Cerebellar nuclear complex (tissue), 1 donor: ENCODE measurements at places on chromosomes 7 and 10.
A peak's percentile ranks its signal among the peaks of the same experiment; 100 is the strongest.

DNA sequence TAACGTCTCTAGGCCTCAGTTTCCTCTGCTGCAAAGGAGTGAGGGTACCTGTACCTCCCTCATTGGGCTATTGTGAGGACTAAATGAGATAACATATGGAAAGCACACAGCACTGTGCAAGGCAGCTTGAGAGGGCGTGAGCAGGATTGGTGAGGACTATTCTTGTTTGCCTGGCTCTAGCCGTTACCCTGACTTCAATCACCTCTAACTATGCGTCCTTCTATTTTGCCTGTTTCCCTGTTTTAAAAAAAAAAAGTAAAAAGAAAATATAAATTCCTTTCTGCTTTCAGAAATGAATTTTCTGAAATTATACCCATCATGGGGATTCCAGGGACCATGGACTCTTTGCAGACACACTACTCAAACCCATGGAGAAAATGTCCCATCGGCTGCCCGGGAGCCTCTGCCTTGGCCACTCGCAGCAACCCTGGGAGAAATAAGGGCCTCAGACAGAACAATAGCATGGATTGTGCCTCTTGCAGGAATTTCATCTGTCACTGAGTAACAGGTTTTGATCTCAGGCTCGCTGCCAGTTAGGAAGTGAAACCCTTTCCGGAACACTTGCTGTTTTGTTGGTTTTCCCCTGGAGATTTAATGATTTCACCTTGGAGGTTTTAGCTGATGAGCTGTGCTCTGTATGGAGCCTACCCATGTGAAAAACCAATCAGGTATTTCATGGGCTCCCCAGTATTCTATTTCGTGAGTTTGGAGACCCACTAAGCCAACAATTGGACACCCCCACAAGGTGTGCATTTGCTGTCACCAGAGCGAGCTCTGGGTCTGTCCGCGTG is 55.6 kb downstream of the STEAP1B start:
- no peak for DNase-seq

DNA sequence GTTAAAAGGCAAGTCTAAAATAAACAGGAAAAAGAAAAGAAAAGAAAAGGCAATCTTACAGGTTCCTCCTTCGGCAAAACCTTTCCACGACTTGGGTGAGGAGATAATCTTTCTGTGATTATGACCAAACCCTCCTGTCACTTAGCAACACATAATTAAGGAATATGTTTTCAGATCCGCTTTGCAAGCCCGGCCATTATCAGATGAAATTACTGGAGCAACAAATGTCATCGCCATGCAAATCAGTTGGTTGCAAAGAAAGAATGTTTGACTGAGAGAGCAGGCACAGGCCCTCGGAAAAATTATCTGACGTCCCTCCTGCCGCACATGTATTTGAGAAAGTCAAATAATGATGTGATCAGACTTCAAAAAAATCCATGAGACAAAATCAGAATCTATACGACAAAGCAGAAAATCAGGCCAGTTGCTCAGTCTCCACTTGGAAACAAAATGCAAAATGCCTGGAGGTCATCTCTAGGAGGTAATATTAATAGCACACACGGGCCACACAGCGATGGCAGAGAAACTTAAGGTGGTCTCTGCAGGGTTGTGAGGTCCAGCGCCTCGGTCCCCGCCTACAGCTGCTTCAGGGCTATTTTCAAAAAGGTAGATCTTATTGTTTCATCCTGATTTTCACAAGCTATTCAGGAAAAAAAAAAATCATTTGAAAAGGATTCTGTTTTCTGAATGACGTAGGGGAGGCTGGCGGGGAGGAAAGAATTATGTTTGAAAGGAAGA is 82.7 kb downstream of the ZRANB1 start:
- DNase-seq: no peak

- peak; percentile 50 for DNase-seq
Observed at GRCh38 chr10:72315611-72316385, 38.9 kb downstream of the DNAJB12 start.

DNA sequence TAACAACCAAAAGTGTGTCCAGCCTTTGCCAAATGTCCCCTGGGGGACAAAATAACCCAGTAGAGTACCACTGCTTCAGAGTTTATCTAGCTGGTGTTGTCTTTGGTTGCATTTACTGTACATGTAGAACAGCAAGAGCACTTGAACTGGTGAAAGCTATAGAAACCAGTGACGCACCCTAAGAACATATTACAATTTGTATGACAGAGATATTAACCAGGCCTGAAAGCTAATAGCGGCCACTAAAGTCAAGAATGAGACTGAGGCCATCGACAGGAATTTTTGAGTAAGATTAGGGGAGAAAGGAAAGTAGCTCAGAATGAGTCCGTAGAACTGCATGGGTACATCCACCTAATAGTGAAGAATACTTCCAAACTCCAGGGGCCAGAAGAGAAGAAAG is 236.2 kb downstream of the MTERF1 start:
- no peak for DNase-seq

DNA sequence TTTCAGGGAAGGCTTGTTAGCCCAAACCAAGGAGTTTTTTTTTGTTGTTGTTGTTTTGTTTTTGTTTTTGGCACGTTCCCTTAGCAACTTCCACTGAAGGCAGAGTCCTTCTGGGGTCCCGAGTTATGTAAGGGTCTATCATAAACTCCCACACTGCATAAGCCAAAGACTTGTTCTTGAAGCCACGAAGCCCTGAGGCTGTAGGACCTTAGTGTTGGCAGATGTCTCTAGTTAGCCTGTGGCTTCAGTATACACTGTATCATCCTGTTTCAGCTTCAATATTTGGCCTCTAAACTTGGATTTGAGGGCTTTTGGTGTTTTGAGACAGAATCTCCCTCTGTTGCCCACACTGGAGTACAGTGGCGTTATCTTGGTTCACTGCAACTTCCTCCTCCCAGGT is 13.6 kb downstream of the KPNA7 start:
- DNase-seq: no peak

GRCh38 chr10:5344746-5345145 is 20.0 kb upstream of the UCN3 start:
- DNase-seq: no peak

GRCh38 chr7:33964417-33965182 is 59.3 kb downstream of the BMPER start:
- peak; percentile 89 for DNase-seq

DNA sequence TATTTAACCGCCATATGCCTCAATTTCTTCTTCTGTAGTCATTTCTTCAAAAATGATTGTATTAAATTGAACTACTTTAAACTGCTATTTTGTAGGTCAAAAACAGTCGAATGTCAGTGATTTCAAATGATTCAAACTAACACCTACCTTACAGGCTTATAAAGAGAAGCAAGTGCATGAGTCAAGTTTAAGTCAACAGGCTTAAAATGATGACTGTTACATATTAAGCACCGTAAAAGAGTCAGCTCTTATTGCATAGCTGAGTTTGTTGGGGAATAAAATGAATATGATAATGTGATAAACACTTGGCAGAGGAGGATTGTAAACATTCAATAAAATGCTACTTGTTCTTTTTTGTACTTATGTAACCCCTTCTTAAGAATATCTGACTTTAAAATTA is 90.1 kb upstream of the ANKRD1 start:
- no peak for DNase-seq

DNA sequence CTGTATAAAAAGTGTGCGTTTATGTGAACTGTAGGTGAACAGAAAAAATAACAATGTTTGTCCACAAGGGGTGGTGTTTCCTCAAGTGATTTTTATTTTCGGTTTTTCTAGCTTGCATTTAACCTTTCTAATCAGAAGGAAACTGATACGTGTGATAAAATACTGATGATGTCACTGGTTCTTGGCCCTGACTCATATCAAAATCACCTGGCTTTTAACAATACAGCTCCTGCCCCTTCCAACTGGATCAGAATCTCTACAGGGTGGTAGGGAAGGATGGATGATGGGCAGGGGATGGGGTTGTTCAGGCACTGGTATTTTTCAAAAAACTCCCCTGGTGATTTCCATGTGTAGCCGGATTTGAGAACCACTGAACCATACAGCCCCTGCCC is 10.9 kb downstream of the NPFFR1 start:
- DNase-seq: no peak

- no peak for DNase-seq
Observed at GRCh38 chr10:21181451-21181850, 284.3 kb upstream of the NEBL start.

DNA sequence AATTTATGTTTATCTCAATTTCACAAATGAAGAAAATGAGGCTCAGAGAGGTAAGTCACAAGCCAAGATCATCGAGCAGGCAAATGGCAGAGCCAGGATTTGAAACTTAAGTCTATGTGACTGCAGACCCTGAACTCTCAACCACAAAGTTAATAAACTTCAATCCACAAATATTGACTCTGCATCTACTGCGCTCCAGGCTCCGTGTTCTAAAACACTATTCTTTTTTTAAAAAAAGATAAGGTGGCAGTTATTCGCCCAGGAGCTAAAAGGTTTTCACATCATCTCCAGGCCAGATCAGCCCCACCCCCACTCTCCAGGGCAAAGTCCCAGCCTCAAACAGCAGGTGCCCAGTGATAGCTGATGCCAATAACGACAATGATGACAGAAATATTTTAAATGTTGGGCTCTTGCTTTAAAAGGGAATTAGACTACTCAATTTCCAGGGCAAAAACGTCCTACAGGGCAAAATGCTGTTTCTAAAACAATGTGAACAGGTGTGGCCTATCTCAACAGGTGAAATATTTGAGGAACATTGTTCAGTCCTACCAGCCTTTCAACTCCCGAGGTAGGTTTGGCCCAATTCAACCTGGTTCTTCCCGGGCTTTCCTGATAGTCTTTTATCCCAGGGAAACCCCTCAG is 85.2 kb downstream of the SORBS1 start:
- no peak for DNase-seq

DNA sequence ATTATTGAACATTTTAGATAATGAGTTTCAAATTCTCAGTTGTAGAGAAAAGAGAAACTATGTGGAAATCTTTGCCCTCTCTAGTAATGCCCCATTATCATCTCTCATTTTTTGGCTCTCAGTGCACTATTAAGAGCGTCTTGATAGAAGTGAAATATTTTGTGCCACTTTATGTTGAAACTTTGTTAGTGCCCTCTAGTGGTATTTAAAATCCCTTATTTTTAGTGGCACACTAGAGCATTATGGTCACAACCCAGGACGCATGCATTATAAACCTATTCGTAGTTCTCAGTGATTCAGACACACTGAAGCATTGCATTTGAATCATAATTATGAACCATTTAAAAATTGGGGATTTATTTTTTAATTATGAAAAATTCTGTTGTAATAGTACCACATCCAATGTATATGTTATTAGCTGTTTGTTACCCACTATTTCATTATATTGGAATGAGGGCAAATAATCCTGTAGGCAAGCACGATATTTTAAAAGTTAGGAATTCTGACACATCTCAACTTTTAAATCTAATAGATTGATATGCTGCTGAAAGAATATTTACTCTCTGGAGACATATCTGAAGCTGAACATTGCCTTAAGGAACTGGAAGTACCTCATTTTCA is 21.9 kb downstream of the PDCD4 start:
- DNase-seq: no peak

- DNase-seq: no peak
Observed at GRCh38 chr10:122271076-122271475, at the start of gene BTBD16. BTBD16 (plus strand) TSS chr10:122271296; CDS start chr10:122275082, 3,786 bp downstream.

- DNase-seq: no peak
Observed at GRCh38 chr10:71015674-71016073, 127.3 kb upstream of the PCBD1 start.

DNA sequence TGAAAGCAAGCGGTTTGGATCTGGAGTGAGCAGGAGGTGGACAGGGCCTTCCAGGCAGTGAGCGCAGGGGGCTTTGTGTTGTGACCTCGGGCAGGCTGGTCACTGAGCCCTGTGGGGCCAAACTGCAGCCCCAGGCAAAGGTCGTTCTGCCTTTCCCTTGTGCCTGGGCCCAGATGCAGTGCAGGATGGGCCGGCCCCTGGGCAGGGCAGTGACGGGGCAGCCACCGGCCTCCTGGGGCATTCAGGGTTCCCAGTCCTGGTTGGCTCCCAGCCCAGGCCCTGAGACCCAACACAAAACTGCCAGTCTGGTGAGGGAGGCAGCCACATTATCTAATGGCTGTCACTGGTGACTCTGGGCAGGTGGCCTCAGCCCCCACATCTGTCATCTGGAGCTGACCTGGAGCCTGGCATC is 7.1 kb downstream of the ARPC1B start:
- no peak for DNase-seq

GRCh38 chr7:114416129-114416990 is 1.7 kb downstream of the FOXP2 start:
- DNase-seq: no peak

GRCh38 chr7:28549998-28550397 is 137.7 kb downstream of the CREB5 start:
- no peak for DNase-seq

DNA sequence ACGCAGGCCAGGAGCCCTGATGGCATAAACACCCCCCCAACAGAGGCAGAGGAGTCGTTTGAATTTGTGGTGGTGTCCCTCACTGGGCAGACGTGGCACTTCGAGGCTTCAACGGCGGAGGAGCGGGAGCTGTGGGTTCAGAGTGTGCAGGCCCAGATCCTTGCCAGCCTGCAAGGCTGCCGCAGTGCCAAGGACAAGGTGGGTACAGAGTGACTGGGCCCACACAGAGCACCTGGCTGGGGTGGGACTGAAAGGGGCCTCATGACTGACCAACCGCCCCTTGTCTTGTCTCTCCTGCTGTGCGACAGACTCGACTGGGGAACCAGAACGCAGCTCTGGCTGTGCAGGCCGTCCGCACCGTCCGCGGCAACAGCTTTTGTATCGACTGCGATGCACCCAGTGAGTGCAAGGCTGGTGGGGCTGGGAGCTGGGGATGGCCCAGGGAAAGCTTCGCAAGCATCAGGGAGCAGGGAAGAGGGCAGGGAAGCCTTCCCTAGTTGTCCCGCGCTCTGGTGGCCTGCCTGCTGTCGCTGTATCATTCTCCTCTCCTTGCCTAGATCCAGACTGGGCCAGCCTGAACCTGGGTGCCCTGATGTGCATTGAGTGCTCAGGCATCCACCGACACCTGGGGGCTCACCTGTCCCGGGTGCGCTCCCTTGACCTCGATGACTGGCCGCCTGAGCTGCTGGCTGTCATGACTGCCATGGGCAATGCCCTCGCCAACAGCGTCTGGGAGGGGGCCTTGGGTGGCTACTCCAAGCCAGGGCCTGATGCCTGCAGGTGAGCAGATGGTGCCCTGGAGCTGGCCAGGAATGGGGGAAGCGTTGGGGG is 25.4 kb downstream of the GBX1 start:
- DNase-seq: no peak

DNA sequence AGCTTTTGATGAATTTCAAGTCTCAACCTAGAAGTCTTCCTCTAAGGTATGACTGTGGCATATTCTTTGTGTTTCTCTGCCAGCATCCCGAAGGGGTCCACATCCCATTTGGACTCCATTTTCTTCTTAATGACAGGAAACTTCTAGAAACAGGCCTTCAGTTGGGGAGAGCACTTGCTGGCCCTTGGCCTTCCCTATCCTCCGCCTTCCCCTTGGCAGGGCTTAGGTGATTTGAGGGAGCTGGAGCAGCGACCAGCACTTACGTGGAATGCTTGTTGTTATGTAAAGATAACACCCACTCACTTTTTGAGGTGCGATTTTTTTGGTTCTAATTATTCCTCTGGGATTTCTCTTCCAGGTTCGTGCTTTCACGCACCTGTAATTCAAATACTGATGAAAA is 42.9 kb upstream of the ZNF716 start:
- no peak for DNase-seq
